ENCODE measurements at places on chromosomes 3 and 15.

DNA sequence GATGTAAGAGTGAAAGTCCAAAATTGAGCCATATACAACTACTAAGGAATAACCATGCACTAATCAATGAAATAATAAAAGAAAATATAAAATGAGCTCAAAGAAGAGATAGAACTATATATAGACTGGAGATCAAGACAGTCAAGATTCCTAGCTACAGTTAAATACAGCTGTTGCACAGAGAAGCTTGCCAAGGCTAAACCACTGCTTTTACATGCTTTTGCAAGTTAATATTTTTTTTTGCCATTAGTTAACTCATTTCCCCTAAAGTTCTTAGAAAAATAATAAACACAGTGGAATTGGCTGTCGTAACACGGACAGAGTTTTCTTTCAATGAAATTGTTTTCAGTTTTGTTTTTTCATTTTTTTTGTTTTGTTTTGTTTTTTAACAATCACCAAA lies 123.0 kb downstream of the VGLL3 start:
- peak; percentile 31 for DNase-seq

GRCh38 chr3:123289391-123290106 lies 87.8 kb downstream of the SEC22A start:
- DNase-seq, result no peak

GRCh38 chr3:180680097-180680430 lies 775 bp upstream of the CCDC39 start:
- no peak for DNase-seq

DNA sequence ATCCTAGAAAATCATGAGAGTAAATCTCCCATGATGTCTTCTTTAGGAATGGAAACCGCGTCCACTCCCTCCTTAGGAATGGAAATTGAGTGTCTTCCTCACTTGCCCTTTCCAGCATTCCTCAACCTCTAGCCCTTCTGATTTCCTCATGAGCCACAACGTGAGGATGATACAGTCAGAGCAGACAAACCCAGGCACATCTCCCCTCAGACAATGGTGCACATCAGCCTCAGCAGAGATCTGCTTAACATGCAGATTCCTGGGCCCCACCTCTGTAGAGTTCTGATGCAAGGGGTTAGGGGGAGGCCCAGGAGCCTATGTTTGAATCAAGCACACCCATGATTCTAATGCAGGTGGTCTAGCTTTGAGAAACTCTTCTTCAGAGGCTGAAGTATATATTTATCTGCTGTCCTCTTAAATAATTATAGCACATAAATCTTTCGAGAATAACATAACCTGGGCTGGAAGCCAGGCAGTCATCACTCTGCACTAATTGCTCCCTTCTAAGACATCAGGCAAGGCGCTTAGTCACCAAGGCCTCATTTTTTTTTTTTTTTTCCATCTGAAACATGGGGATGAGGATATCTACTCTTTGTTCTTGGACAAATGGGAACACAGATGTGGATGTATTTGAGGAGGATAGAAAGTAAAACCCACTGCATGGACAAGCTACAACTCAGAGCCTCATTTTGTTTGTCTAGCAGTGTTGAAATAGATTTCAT lies 81.7 kb downstream of the PRICKLE2 start:
- DNase-seq, result peak; percentile 65

DNA sequence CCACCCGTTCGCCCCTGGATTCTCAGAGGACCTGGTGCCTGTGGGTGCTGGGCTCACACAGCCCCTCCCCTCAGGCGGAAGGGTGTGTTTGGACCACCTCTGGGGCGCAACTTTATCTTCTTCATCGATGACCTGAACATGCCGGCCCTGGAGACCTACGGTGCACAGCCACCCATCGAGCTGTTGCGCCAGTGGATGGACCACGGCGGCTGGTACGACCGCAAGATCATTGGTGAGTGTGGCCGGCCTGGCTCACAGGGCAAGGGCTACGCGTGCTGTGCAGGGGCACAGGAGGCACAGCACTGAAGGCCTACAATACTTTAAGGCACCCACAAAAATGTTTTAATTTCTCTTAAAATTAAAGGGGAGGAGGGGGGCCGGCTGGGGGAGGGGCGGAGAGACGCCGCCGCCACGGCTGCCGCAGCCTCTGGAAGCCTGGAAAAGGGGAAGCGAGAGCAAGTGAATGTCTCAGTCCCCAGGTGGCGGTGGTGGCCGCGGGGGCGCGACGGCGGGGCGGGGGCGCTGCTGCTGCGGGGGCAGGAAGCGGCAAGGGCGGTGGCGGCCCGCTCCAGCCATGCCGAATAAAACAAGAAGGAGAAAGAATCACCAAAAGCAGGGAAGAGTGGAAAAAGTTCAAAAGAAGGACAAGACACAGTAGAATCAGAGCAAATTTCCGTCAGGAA lies 56.8 kb downstream of the DNAH1 start:
- no peak for DNase-seq

DNA sequence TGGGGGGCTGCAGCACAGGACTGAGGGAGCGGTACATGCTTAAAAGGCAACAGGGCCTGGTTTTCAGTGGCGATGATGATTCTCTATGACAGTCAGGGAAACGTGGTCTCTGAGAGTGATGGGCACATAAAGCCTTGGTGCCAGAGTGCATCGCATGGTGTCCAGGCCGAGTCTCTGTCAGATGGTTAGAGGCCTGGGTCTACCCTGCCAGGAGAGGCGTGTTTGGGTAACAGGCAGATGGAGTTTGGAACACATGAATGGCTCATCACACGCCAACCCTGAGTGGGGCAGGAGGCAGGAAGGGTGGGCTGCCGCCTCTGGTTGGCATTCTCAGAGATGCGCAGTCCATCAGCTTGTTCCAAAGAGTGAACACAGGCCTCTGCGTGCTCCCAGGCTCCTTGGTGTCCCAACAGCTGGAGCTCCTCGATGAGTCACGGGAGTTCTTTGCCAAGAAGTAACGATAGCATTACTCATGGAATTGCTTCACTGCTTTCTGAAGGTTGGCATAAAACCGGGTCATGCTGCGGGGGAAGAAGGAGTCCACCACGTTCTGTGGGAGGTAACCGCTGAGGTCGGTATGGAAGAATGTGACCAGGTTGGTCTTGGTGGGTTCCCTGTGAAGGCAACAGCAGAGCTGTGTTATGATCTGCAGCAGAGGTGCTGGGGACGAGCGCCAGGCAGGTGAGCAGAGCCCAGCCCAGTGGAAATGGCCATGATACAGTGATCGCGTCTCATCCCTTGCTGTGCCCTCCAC lies 11.0 kb downstream of the STARD5 start:
- DNase-seq, result peak; percentile 96

All from skeletal muscle cell (primary cell).